ENCODE measurements at places on chromosomes 3 and 15.

GRCh38 chr15:88454236-88454635, 13.0 kb downstream of the MRPL46 start:
- no peak for DNase-seq

- no peak for DNase-seq
Observed at GRCh38 chr3:70748593-70748992, 436.2 kb upstream of the MDFIC2 start.

DNA sequence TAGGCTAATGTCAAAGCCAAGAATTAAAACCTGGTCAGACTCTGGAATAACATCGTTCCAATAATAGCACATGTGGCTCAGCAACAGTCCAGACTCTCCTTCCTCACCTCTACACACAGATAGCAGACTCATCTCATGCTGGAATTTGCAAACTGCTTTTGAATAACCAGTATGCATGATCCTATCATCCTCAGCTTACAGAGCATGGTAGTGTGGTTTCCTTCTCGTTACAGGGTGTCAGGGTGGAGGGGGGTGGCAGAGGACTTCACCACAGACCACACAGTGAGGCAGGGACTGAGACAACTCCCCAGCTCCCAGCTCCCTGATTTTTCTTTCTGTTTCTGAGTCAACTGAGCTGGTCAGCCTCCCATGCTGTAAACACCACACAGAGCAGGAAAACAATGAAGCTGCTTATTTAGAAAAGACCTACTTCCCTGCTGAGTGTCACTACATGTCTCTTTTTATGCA, 101.6 kb downstream of the RPL22L1 start:
- no peak for DNase-seq

GRCh38 chr3:111072031-111072921, 660 bp downstream of the NECTIN3 start:
- DNase-seq = no peak

DNA sequence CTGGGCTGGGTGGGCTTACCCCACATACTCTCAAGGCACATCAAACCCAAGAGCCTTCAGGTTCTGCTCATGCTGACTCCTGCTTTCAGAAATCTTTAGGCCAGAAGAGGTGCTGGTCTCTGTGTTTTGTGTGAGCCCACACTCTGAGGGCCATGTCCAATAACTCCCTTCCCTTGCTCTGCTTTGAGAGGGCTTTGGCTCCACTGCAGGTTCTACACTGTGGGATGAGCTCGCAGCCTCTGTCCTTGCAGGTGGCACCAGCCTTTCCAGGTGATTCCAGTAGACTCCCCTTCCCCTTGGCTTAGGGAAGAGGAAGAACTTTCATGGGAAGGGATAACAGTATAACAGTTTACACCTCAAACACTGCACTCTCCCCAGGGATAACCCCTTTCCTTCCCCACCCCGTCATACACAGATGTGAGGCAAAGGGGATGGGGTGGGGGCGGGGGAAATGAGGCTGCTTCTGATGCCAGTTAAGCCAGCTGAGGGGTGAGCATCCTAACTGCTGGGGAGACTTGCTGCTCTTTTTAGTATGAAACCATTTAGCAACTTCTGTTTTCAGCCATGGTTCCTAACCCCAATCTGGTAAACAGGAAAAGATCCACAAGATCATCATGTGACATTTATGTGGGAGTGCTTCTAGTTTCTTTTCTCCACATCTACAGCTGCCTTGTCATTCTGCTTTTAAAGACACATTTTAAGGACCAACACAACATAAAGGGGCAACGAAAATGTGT, 262.4 kb downstream of the SLC9A9 start:
- no peak for DNase-seq

DNA sequence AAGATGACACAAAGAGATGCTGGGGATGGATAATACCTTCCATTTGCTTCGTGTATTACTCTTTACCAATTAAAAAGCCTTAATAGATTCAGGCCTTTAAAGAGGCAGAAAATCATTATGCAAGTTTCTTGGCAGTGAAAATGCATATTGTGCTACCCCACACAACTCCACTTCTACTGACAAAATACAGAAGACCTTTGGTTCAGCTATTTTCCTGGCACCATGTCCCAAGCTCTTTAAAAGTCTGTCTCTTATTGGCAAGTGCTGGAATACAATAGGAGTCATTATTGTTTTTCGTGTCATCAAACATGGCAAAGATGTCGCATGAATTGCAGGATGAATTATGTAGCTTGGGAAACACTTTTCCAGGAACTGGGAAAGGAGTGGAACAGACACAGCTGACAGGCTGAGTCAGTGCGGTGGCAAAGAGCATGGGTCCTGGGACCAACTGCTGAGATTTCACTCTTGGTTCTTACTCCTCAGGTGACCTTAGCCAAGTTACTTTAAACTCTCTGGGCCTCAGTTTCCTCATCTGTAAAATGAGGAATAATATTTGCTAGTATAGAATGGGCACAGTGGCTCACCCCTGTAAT, 5.5 kb upstream of the TSPAN3 start:
- no peak for DNase-seq

DNA sequence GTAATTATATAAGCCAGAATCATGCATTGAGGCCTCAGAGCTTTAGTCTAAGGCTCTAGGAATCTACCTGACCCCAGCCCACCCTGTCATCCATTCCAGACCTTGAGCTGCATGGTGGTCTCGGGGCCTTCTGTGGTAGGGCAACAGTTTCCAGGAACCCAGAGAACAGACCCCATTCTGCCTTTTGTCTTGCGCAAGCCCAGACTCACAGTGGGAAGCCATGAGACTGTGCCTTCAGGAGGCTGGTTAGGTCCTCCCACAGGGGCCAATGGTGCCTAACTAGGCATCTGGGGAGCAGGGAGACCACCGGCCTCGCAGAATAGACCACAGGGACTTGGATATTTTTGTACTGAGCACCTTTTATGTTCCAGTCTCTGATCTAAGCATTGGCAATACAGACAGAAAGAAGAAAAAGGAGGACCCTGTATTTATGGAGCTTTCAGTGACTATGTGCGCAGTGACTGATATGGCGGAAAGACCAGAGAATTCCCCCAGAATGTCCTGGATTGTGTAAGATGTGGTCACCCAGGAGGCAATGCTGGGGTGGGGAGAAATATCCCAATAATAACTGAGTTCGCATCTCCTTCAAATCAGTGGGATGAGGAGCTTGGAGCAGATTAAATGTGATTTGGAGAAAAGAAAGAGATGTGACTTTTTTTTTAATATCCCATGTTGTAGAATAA, 40.1 kb downstream of the MCF2L2 start:
- DNase-seq = no peak

DNA sequence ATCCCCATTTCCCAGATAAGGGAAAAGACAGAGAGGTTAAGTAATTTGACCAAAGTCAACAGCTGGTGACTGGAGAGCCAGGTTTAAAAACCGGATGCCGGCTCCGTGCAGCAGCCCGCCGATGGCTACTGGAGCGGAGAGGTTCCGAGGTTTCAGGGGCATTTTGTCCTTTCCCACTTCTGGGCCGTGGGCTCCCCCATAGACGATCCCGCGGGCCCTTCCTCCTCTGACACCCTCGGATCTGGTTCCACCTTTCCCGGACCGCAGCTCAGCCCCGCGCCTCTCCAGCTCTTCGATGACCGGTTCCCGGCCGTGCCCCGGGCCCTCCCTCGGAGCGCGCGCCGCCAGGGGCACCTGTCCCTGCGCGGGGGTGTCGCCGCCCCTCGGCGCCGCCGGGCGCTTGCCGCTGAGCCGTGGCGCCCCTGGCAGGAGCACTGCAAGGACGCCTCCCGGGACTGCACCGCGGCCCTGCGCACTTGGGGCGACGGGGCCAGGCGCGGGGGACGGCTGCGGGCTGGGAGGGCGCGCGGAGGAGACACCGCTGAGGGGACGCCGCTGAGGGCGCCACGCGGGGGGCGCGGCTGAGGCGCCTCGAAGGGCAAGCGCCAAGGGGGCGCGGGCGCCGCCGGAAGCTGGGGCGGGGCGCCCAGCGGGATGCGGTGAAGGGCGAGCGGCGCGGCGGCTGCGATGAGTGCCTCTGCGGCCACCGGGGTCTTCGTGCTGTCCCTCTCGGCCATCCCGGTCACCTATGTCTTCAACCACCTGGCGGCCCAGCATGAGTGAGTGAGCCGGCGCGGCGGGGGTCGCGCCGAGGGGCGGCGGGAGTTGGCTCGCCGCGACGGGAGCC, at the start of gene TM6SF1:
Gene TM6SF1, plus strand, starts transcription at position 652 of the 847 bp plus-strand sequence. Its CDS starts 36 bp downstream, at position 688.
- DNase-seq = no peak

GRCh38 chr3:177646749-177647148, 449.5 kb upstream of the TBL1XR1 start:
- no peak for DNase-seq

DNA sequence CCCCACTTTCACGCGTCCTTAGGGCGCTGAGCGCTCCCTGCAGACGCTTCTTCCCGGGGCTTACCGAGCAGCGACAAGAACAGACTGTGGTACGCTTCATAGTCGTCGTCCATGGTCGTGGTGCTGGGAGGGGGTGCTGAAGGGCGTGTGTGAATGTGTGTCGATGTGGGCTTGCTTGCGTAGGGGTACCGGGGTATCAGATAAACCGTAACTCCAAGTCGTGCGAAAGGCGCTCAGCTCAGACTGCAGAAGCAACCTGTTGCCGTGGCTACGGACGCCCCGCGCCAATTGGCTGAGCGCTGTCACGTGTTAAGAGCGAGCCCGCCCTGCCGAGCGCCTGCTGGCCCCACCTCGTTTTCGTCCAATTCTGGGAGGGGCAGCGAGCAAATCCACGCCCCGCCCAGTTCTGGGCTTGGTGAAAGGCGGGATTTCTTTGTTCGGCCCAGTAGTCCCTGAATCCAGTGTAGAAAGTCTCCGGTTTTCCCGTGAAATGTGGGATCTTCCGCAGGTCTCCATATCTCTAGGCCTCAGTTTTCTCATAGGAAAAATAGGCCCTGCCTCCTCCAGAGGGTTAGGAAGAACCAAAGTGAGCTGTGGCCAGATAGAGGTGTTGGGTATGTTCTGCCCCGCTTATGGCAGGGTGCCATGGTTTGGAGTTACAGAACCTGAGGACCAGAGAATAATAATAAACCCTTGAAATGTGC, at the start of gene EFCAB12:
Gene EFCAB12, minus strand, starts transcription at position 261 of the 704 bp plus-strand sequence. Its CDS starts 148 bp downstream, at position 113.
- DNase-seq = peak; percentile 75

DNA sequence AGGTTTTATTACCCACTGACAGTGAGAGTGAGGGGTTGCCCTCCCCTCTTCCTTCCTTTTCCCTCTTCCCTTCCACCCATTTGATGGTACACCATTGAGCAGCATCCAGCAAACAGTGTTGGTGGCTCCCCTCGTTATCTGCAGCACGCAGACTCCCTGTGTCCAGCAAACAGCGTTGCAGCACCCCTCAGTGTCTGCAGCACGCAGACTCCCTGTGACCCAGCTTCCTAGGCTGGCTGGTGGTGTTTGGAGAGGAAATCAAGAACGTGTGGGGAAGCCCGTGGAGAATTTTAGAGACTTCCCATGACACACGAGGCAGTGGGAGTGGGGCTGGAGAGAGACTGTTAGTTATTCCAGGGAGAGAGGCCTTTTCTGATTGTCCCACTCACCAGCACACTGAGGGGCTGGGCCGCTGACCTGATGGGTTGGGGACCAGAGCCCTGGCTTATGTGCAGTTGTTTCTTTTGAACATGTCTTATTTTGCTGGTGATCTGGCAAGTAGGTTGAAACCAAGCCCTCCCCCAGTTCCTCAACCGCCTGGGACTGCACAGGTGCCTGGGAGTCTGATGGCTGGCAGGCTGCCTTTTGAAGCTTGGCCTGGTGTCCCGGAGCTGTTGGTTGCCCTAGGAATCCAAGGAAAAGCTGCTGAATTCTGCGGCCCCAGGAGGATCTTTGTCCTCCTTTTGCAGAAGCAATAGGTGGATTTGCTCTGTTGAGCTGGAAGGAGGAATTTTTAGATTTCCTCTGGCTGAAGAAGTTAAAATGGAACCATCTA, 19.0 kb downstream of the APBA2 start:
- no peak for DNase-seq

DNA sequence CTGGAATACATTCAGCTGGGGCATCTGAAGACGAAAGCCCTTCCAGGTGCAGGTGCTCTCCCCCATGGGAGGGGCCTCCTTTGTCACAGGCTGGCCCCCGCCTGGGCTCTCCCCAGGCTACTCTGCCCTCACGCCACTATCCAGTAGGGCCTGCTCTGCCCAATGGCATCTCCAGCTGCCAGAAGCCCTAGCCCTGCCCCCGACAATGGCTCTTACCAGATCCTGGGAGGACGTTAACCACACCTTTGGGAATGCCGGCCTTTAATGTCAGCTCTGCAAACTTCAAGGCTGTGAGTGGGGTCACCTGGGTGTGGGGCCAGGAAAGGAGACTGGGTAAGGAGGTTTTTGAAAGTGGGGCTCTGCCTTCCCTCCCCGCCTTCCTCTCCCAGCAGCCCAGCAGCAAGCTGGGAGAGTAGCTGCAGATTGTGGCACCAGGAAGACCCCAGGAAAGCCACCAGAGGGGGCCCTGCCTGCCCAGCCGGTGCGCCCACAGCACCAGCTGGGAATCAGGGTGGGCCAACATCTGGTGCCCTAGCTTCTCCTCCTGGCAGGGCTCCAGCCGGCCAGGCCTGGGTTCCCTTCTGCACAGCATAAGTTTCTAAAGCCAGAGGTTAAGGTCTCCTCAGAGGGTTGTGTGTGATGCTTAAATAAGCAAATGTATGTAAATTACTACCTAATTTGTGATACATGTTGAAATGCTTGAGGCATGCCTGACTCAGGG, 40.4 kb upstream of the SLC41A3 start:
- no peak for DNase-seq
